ENCODE measurements at places on chromosomes 12 and 14.

DNA sequence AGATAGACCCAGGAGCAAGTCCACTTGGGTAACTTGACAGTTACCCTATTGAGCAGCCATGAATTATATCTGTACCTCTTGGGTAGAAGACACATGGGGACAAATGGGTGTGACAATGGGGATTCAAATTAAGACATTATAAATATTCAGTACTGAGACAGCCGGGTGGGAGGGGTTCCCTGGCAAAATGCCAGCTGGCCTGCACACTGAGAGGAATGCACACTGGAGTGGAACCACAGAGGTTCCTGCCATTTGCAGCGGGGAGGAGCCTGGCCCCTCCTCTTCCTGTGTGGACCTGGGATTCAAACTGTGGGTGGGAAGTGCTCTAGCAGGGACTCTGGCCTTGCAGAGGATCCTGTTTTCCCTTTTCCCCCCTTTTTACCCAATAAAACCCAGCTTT is 118.7 kb upstream of the CDKN3 start:
- no peak for DNase-seq

GRCh38 chr12:79301181-79301580 is 389.6 kb downstream of the PAWR start:
- DNase-seq: no peak

- DNase-seq: peak; percentile 30
These were observed 19.3 kb downstream of the BRF1 start for GRCh38 chr14:105281371-105282097.

GRCh38 chr12:132597333-132598316 is 12.8 kb downstream of the LRCOL1 start:
- no peak for DNase-seq

GRCh38 chr14:51776102-51776894 is 84.1 kb upstream of the GNG2 start:
- no peak for DNase-seq
